ENCODE measurements at places on chromosomes 2 and 18.

GRCh38 chr2:88054782-88055370 is 707 bp downstream of the KRCC1 start:
- no peak for DNase-seq

- no peak for DNase-seq
Observed at GRCh38 chr2:217878915-217879590, 123.7 kb downstream of the TNS1 start.

GRCh38 chr2:17012297-17012696 is 346.7 kb upstream of the CYRIA start:
- DNase-seq: no peak

DNA sequence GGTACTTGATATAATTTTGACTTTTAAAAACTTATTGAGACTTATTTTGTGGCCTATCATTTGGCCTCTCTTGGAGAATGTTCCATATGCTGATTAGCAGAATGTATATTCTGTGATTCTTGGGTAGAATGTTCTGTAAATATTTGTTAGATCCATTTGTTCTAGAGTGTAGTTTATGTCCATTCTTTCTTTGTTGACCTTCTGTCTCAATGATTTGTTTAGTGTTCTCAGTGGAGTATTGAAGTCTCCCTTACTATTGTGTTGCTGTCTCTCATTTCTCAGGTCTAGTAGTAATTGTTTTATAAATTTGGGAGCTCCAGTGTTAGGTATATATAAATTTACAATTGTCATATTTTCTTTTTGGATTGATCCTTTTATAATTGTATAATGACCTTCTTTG is 349.6 kb upstream of the CWC22 start:
- DNase-seq: no peak

Measured in stimulated activated CD4-positive, alpha-beta T cell treated with anti-CD3 and anti-CD28 coated beads, Interleukin-15, amount 100 ng/mL, for 48 hours (primary cell).